ENCODE measurements at places on chromosomes 5 and 9. TPM values are rescaled to one million over a fixed set of nuclear protein-coding genes. Genes with fewer than 3 reads are reported as not detected.
A peak's percentile ranks its signal among the peaks of the same experiment; 100 is the strongest.

DNA sequence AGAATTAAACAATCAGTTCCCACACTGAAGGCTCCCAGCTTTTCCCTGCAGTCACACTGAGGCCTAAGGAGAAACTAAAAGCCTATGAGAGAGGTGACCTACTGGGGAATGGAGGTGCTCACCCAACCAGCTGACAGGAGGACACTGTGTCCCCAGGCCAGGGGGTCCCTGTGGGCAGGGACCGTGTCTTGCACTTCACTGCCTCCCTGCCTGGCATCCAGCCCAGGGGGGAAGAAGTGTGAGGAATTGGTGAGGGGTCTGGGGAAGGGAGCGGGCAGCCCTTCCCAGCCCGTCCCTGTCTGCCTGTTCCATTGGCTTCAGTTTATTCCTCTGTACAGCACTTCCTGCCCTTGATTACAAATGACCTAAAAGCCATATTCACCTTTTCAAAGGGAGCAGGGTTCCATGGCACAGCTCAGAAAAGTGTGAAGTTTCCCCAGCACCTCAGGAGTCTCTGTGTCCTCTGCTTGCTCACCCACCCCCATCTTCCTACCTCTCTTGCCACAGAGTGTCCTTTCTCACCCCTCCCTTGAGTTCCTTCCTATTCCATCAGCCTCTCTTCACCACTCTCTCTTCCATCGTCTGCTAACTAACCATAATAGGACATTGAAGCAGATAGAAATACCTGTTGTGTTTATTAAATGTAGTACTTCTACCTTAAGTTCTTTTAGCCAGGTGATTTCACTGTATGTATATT is 12.9 kb downstream of the OTULINL start:
- DNase-seq, result no peak

GRCh38 chr5:128777052-128777451 is 188.2 kb upstream of the SLC27A6 start:
- no peak for DNase-seq

- DNase-seq, result no peak
These were observed 21.6 kb downstream of the FBXW11 start for GRCh38 chr5:171984748-171985419.

GRCh38 chr5:172849606-172850453 is 15.8 kb downstream of the ERGIC1 start:
- peak; percentile 41 for DNase-seq

DNA sequence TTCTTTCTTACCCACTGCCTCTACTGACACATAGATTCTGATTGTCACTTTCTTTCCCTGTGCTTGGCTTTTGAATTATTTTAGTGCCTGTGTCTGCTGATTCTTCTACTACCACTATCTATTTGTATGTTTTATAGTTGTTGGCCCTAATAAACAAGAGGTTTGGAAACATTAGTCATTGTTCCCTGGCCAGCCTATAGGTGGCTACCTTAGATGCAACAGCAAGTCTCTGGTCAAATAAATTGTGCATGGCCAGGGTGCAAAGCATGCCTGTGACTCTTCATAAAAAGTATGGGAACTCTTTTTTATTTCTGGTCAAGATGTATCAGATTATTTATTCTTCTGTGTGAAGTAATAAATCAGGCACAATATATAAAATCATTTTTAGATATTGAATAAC is 124.4 kb downstream of the PLK2 start:
- no peak for DNase-seq

- peak; percentile 66 for DNase-seq
These were observed 2.8 kb downstream of the IL3 start for GRCh38 chr5:132063090-132063911.

DNA sequence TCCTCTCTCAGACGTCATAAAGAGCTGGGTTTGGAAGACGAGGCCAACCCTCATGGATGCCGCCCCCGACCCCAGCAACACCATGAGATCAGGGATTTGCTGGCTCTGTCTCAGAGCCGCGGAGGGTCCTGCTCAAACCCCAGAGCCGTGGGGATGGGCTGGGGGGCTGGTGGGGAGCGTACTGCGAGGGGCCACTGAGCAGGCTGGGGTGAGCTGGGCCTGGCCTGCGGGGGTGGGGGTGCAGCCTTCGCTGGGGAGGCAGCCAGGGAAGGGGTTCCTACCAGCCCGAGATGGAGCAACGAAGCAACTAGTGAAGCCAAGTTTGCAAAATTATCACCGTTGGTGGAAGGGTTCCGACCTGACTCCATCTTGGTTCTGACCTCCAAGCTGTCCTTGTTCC is 5.1 kb upstream of the SLC12A7 start:
- no peak for DNase-seq

DNA sequence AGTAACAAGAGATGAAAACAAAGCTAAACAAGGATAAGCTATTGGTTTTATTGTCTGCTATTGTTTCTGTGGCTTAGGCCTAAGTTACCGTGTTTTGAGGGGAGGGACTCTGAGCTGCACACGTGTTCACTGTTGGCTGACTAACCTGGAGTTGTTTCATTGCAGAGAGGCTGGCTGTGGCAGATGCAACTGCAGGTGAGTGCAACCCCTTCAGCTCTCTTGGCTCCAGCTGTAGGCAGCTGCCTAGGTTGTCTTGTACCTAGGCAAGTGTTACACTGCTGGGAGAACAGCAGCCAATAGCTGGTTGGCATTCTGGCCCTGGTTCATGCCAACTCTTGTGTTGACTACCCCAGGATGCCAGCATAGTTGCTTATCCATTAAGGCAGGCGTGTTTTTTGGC is 17.6 kb upstream of the MATR3 start:
- DNase-seq, result no peak

GRCh38 chr5:11809407-11809806 is 94.8 kb downstream of the CTNND2 start:
- no peak for DNase-seq

DNA sequence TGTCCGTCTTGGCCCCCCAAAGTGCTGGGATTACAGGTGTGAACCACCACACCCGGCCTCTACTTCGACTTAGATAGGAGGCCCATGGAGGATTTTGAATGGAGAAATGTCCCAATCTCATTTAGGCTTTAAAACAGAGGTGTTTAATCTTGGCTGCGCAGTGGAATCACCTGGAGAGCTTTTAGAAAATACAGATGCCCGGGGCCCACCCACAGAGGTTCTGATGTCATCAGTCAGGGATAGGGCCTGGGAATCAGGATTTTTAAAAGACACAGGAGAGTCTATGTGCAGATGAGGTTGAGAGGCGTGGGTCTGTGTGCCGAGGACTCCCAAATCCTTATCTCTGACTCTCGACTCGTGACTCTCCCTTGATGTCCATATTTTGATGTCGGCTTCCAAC is 124.0 kb upstream of the BOD1 start:
- no peak for DNase-seq

DNA sequence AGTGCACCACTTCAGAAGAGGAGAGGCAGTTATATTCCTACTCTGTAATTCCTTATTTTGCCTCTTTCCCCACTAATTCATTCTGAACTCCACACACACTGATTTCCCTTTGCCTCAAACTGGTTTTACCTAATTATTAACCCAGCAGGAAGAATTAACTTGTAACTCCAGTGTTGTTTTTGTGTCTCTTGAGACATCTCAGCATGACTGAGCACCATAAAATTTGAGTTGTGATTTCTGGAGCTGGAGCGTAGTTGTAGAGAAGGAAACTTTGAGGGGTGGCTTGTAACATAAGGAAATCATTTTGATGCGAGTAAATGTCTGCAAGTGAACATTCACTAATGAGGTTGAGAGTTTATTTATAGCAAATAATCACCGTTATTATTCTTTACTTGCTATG is 265.2 kb downstream of the TMEM38B start:
- DNase-seq, result no peak

DNA sequence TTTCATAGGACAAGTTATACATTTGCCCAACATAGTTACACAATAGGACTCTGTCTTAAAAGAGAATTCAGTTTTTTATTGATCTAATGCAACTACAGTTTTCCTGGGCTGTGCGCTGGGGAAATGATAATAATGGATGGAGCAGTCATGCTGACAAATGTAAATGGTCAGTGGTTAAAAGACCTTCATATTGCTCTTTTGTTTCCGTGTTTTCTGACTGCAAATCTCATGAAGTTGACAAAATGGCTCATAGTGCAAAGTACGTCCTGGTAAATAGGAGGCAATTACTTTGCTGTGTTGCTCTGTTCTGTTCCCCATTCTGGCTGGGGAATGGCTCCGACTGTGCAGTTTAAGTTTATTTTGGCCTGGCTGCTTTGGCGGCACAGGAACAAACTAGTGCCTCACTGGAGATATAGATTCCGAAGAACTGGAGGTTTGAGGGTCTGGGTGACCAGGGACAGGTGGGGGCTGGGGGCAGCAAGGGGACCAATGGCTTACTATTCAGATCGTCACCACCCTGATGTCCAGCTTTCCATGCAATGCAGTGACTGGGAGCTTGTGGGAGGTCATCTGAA is 54.3 kb downstream of the PTTG1 start:
- DNase-seq, result no peak

DNA sequence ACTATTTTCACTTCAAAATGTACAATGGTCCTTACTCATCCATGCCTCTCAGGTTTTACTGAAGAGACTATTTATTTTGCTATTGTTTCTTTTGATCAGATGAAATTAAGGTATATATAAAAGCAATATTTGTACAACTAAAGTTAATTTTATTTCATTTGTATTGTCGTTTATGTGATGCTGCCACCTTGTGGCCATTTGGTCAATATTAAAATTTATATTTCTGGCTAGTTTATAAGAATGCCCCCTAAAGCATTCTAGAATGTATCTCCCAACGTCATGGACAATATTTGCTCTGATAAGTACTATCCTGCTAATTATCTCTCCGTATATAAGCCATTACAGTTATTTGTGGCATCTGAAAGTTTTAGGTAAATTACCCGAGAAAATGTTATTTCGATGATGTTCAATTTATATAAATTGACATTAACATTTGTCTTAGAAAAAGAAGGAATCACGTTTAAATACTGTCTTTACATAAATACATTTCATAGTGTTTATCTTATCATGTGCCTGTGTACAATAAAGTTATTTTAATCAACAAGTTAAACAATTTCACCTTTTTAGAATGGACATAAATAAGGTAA is 680.0 kb downstream of the TAF11L14 start:
- no peak for DNase-seq

DNA sequence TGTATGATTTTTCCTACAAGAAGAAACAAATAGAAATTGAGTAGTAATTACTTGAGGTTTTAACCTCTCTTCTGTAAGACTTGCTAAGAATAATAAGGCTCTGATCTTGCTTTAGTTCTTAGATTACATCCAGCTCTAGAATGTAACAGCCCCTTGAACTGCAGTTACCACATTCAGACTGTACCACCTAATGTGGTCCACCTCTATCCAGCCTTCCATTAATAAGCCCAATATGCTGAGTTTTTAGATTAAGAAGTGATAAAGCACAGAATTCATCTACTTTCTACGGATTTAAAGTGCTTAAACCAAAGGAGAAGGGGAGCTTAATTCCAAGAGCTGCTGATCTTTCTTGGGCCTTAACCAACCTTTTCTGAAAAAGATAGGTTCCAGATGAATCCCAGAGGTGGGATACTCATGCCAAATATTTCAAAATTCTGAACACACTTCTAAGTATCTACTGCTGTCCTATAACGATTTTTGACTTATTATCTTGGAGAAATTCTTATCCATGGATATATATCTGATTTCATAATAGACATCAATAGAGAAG is 131.5 kb downstream of the ZNF608 start:
- no peak for DNase-seq

DNA sequence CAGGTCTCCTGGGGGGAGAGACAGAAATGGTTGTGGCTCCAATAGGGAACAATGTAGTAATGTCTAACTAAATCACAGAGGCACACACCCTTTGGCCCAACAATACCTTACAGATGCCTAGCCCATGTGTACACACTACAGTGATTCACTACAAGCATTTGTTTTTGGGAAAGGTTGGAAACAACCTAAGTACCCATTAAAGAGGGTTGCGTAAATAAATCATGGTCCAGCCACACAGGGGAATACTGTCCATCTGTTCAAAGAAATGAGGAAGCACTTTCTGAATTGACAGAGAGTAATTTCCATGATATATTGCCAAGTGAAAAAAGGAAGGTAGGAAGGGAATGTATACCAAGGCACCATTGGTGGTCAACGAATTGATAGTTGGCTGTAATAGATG is 22.0 kb upstream of the GTF3C5 start:
- DNase-seq, result no peak

GRCh38 chr9:129458663-129459546 is 162.0 kb downstream of the C9orf50 start:
- peak; percentile 79 for DNase-seq

GRCh38 chr5:135013947-135014570 is 20.0 kb downstream of the PITX1 start:
- DNase-seq, result no peak

GRCh38 chr5:142621227-142621626 is 64.7 kb downstream of the FGF1 start:
- DNase-seq, result no peak

GRCh38 chr5:83095957-83096539 is 18.7 kb downstream of the XRCC4 start:
- no peak for DNase-seq

DNA sequence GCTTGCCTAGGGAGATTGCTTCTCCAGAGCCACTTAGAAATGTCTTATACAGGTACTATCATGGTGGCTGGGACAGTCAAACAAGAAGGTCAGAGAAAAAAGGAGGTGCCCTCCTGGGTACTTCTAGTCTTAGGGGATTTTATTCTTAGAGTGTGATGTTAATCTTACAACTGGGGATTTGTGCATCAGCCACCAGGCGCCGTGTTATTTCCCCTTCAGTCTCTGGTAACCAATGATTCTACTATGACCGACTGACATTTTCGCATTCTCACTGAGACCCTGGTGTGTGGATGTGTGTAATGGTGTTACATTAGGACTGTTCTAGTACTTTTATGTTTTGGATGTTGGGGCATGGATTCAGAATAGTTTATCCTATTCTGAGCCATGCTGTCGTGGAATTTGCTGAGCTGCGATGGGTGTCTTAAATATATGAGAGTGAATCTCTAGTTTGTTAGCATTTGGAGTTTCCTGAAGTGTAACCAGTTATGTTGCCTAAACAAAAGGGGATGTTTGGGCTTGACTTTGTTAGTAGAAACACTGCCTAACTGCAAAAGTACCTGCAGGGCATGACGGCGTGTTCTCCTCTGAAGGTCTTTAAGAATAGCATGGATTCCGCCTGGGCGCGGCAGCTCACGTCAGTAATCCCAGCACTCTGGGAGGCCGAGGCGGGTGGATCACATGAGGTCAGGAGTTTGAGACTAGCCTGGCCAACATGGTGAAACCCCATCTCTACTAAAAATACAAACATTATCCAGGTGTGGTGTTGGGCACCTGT is 175.2 kb upstream of the DAP start:
- no peak for DNase-seq

DNA sequence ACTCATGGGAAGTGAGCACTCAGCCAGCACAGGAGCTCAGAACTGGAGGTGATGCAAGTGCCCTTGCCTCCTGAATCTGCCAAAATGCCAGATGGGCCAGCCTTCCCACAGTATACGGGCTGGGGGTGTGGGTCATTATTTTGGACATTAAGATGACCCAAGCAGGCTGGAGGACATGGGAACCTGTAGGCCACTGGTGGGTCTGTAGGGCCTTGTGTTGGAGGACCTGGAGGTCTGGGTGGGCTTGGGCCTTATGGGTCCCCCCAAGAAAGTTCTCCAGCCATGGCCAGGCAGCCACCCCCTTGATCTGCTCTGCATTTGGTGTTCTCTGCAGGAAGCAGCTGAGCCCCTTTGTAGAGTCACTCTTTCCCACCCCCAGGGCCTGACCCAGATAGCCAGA is 71.0 kb upstream of the ANGPTL2 start:
- DNase-seq, result no peak

Gene SLC34A3
- total RNA-seq, result not detected

Gene NSG2
- not detected for total RNA-seq

Gene PCDHGA1
- total RNA-seq, result 1.4 TPM

Gene C5orf46
- not detected for total RNA-seq

Gene SH2D3C
- total RNA-seq, result 10.6 TPM

Gene DMRT3
- total RNA-seq, result 0.44 TPM

Gene CCNO
- total RNA-seq, result not detected

Gene NR5A1
- total RNA-seq, result not detected
